Spinal cord (tissue), 10 donors: ENCODE measurements at places on chromosomes 13 and 19.

DNA sequence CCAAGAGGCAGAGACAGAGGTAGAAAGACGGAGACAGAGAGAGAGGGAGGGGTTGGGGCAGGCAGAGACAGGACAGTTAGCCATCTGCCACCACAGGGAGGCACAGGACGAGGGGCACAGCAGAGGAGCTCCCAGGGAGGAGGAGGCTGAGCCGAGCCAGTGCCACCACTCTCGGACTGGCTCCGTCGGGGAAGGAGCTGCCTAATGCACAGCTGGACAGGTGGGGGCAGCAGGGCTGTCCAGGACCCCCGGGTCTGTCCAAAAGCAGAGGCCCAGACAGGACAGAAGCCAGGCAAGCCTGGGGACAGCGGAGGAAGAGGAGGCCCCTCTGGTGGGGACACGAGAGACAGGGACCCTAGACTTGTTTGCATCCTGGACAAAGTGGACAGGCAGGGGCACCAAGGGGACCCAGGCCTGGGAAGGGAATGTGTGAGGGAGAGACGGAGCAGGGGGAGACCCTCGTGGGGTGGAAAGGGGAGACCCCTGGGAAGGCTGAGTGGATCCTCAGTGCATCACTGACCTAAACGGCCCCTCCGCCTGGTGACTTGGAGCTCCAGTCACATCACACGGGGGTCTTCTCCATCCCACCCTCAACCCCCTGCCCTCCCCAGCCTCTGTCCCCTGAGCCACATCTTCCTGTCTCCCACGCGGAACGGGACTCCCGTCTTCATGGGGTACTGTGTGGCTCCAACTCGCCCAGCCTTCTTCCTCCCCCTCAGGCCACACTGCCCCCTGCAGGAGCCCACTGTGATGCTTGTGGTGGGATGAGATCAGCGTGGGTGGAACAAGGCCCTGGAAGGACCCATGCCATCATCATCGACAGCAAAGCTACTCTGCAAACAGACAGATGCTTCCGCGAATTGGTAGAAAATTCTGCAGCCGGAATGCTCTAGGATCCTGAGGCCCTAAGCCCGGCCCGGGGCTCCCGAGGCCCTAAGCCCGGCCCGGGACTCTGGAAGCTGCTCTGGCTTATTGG lies 915 bp downstream of the F10 start:
- no peak for DNase-seq

- no peak for DNase-seq
Measured at GRCh38 chr13:111326621-111326965, 6.2 kb downstream of the TEX29 start.

- no peak for DNase-seq
Measured at GRCh38 chr19:46369817-46370216, 22.9 kb downstream of the PPP5C start.

GRCh38 chr13:40207001-40207478 lies 459.4 kb downstream of the FOXO1 start:
- no peak for DNase-seq

DNA sequence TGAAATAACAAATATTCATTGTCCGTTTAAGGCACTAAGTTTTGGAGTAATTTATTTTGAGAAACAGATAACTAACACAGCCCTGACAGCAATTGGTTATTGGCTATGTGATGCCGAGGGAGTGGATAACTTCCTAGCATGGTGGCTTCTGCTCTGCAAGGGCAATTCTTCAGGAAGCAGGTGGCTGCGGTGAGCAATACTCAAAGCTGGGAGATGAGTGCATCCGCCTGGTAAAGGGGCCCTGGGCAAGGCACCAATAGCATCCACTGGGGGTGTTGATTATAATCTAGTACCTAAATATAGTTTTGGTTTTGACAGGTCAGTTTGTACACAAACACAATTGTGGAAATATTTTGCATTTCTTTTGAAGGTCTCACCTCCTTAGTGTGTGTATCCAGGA lies 41.0 kb downstream of the CCDC70 start:
- no peak for DNase-seq

GRCh38 chr19:58511353-58512208 lies at the start of gene SLC27A5:
TSS of gene SLC27A5 (minus strand) at chr19:58511992. CDS start at chr19:58511955, 37 bp downstream.
- no peak for DNase-seq
